ENCODE measurements at places on chromosomes 4 and X. TPM values are rescaled to one million over a fixed set of nuclear protein-coding genes. Genes with fewer than 3 reads are reported as not detected.

The CXorf51B gene
- not detected for total RNA-seq

The SAGE1 gene
- not detected for total RNA-seq

The TMEM150C gene
- 0.06 TPM for total RNA-seq

The HERC3 gene
- 10.2 TPM for total RNA-seq

The TMEM154 gene
- 0.22 TPM for total RNA-seq

The KLKB1 gene
- not detected for total RNA-seq

The TEX11 gene
- total RNA-seq, result 41.4 TPM

The IL21 gene
- not detected for total RNA-seq

The XK gene
- 2.8 TPM for total RNA-seq

The BANK1 gene
- total RNA-seq, result not detected

- no peaks in the 10 kb centered on the region for H3K36me3 ChIP-seq
- H3K27me3 ChIP-seq, result no peaks in the 10 kb centered on the region
- peak; percentile 50 for DNase-seq
Measured at GRCh38 chr4:8739820-8740665, 131.6 kb downstream of the HMX1 start.

DNA sequence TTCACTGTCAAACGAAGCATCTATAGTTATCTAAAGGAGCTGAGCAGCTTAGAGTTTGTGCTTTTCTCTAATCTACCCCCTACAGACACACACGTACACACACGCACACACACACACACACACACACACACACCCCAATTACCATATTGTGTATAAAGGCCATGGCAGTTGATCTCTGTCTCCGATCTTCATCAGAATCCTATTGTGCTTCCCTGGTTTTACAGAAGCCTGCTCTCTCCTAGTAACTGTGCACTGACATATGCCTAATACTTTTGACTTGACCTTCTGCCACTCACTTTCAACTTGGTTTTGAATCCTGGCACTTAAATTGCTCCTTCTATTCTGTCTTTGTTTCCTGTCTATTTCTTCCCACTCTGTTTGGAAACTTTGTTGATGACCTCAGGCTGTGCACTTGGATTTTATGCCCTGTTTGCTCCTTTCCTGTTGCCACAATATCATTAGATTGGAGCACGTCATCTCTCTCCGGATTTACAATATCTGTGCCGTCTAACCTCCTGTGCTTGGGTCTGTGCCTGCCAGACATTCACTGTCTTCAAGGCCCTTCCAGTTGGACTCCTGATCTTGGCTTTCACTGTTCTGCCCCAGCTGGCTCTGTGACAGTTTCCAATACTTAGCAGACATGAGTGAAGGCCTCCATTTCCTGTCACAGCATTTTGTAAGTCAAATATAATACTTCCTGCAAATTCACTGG, 928.1 kb downstream of the FAT4 start:
- H3K27ac ChIP-seq, result no peak overlapping the region
- H3K27me3 ChIP-seq, result no peaks in the 10 kb centered on the region
- DNase-seq, result no peak
- H3K4me1 ChIP-seq, result no peaks in the 10 kb centered on the region
- H3K4me3 ChIP-seq, result no peak overlapping the region

- no peaks in the 10 kb centered on the region for H3K27me3 ChIP-seq
- peaks cover 11% of the 10 kb centered on the region for H3K4me1 ChIP-seq
- no peak overlapping the region for H3K27ac ChIP-seq
- H3K36me3 ChIP-seq, result peaks cover 4% of the 10 kb centered on the region
- H3K4me3 ChIP-seq, result peak overlapping the region; percentile 84
Measured at GRCh38 chr4:77817304-77818072, 1.7 kb downstream of the CNOT6L start.

DNA sequence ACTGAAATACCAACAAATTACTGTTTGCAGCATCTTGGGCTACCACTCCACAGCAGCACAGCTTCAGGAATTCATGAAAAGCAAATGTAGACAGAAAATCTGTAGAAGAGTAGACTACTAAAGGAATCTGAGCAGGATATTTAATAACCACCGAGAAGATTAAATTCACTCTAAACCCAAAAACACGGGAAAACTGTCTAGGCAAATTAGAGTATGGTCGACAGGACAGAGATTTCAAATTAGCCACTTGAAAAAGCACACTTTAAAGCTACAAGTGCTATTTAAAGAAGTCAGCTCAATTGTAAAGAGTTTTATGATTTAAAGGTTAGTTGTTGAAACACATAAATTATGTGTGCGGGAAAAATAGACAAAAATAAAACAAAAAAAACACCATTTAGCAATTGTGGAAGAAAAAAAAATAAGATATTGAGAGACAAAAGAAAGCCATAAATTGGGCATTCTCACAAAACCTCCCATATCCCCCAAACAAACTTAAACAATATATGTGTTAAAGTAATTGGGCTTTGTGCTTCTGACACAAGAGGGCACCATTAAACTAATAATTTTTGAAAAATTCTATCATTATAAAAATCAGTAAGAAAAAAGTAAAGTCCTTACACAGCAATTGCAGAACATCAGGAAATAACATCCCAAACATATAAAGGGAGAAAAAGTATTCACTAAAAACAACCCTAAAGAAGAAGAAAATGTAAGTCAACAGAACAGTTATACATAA, 880.8 kb downstream of the TECRL start:
- H3K27ac ChIP-seq, result no peak overlapping the region
- H3K36me3 ChIP-seq, result no peaks in the 10 kb centered on the region
- no peaks in the 10 kb centered on the region for H3K4me1 ChIP-seq
- no peaks in the 10 kb centered on the region for H3K27me3 ChIP-seq
- H3K4me3 ChIP-seq, result no peak overlapping the region

DNA sequence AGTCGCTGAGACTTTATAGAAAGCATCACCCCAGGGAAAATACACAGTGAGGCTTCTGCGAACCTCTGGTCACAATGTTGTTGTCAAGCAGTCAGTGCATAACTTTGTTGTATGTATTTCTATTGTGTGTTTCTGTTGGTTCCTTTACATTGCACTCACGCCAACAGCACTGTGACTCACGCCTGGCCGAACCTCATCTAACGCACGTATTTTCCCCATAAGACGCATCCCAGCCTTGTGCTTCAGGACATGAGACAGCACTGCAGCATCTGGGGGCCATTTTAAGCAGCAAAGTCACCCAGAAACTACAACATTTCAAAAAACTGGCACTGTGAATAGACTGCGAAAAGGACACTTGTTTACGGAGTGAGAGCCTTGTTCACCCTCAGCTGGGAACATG, 30.6 kb downstream of the TBL1X start:
- no peaks in the 10 kb centered on the region for H3K27me3 ChIP-seq
- H3K36me3 ChIP-seq, result no peaks in the 10 kb centered on the region
- no peak overlapping the region for H3K27ac ChIP-seq
- H3K4me3 ChIP-seq, result no peak overlapping the region

GRCh38 chr4:83109480-83110222, 4.9 kb downstream of the PLAC8 start:
- no peaks in the 10 kb centered on the region for H3K27me3 ChIP-seq
- peaks cover 59% of the 10 kb centered on the region for H3K36me3 ChIP-seq
- no peak for DNase-seq

DNA sequence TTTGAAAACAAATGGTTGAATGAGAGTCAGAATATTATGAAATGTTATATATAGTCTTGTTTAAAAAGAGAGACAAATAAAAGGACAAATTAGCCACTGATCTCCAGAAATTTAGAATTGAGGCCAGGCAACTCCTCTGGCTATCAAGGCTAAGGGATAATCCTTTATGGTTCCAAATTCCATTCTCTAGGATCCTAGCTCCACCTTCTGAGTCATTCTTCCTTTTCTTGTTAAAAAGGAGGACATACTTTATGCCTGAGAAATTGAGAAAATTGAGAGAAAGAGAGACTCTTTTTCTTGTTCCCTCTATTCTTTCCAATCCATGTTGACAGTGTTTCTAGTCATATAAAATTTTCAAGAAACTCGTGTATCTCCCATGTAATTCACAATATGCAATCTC, 1299.5 kb downstream of the FSTL5 start:
- DNase-seq, result no peak
- H3K36me3 ChIP-seq, result no peaks in the 10 kb centered on the region
- no peak overlapping the region for H3K4me3 ChIP-seq
- H3K27ac ChIP-seq, result no peak overlapping the region

- no peaks in the 10 kb centered on the region for H3K27me3 ChIP-seq
- H3K36me3 ChIP-seq, result no peaks in the 10 kb centered on the region
Measured at GRCh38 chrX:84737471-84737871, 235.2 kb upstream of the HDX start.

DNA sequence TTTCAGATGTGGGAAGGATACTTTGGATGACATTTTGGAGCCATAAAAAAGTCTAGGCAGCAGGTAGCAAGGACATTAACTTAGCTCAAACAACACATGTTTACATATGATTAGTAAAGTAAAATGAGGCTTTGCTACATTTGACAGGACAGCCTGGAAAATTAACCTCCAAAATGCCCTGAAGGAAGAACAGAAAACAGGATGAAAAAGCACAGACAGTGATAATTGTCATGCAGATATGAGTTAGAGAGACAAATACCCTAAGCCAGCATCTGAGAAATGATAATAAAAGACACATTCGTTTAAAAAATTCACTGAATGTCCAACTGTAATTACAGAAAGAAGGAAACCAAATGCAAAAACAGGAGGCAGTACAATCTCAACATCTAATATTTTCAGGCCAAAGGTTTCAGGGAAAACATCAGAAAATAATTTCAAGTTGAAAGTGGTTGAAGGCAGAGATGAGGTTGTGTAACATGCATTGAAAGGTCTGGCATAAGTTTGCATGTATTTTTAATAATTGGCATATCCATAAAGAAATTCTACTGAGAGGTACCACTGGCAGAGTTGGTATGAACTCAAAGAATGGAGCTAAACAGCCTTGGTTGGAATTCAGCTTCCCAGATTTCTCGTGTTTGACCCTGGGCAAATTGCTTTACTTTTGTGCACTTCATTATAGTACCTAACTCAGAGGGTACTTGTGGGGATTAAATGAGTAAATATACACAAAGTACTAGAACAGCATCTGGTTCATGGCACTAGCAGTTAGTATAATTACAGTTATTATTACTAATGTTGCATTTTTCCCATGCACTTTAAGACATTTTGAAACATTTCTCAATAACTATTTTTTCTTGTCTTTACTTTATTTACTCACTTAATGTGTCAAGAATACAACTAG, 54.4 kb upstream of the MAP9 start:
- H3K27me3 ChIP-seq, result no peaks in the 10 kb centered on the region
- no peak overlapping the region for H3K27ac ChIP-seq
- H3K4me1 ChIP-seq, result no peaks in the 10 kb centered on the region
- H3K4me3 ChIP-seq, result no peak overlapping the region
- no peaks in the 10 kb centered on the region for H3K36me3 ChIP-seq

- H3K36me3 ChIP-seq, result no peaks in the 10 kb centered on the region
- H3K4me3 ChIP-seq, result no peak overlapping the region
- no peak overlapping the region for H3K27ac ChIP-seq
- no peaks in the 10 kb centered on the region for H3K4me1 ChIP-seq
Measured at GRCh38 chr4:141391771-141392170, 171.1 kb downstream of the ZNF330 start.

DNA sequence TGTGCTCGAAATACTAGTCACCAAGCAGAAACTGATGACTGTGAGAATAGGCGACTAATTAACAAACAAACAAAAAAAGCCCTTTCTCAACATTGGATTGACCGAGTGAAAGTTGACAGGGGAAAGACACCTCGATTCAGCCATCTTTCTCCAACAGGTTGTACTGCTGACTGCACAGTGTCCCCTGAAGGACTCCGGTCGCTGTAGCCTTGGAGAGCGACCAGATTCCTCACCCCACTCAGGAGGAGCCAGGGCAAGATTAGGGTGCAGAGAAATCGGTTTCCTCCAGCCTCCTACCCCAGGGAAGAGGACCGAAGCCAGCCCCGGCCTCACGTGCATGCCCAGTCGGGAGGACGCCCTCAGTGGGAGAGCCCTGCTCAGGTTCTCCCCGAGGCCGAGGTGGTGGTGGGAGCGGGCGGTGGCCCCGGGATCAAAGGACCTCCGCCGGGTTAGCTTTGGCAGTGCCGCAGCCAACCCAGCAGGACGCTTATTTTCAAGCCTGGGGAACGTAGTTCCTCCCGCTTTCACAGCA, 1.1 kb upstream of the RAP1GDS1 start:
- no peaks in the 10 kb centered on the region for H3K27me3 ChIP-seq
- H3K4me1 ChIP-seq, result peaks cover 15% of the 10 kb centered on the region
- DNase-seq, result no peak
- peak overlapping the region; percentile 68 for H3K4me3 ChIP-seq
- H3K27ac ChIP-seq, result peak overlapping the region; percentile 92

- H3K27me3 ChIP-seq, result no peaks in the 10 kb centered on the region
- peak overlapping the region; percentile 96 for H3K4me3 ChIP-seq
- H3K27ac ChIP-seq, result peak overlapping the region; percentile 93
- H3K4me1 ChIP-seq, result peaks cover 12% of the 10 kb centered on the region
- H3K36me3 ChIP-seq, result peaks cover 8% of the 10 kb centered on the region
Measured at GRCh38 chr4:145482209-145483037, 770 bp downstream of the SMAD1 start.

DNA sequence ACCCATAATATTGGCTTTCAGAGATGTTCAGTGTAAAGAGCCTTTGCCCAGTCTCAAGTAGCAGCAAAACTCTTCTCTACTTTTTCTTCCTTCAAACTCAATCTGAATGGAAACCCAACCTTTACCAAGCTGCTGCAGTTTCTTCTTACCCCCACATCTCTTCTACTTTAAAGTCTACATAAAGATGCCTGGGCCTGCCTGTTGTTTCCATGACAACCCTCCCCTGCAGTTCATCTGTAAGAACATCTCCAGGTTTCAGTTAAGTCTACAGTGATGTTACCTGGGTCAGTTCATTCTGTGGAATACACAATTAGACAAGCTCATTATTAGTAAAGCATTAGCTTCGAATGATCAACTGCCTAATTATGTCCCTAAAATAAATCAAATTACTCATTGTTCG, 81.4 kb downstream of the SPANXN3 start:
- no peak for DNase-seq
- no peak overlapping the region for H3K4me3 ChIP-seq
- H3K27me3 ChIP-seq, result no peaks in the 10 kb centered on the region
- no peaks in the 10 kb centered on the region for H3K4me1 ChIP-seq
- H3K27ac ChIP-seq, result no peak overlapping the region

GRCh38 chr4:3307486-3307885, 14.7 kb downstream of the RGS12 start:
- H3K27ac ChIP-seq, result no peak overlapping the region
- H3K4me1 ChIP-seq, result peaks cover 32% of the 10 kb centered on the region
- no peaks in the 10 kb centered on the region for H3K36me3 ChIP-seq
- no peak overlapping the region for H3K4me3 ChIP-seq

- no peak overlapping the region for H3K27ac ChIP-seq
- no peaks in the 10 kb centered on the region for H3K36me3 ChIP-seq
- DNase-seq, result no peak
Measured at GRCh38 chr4:149831656-149832208, 16.1 kb upstream of the IQCM start.

DNA sequence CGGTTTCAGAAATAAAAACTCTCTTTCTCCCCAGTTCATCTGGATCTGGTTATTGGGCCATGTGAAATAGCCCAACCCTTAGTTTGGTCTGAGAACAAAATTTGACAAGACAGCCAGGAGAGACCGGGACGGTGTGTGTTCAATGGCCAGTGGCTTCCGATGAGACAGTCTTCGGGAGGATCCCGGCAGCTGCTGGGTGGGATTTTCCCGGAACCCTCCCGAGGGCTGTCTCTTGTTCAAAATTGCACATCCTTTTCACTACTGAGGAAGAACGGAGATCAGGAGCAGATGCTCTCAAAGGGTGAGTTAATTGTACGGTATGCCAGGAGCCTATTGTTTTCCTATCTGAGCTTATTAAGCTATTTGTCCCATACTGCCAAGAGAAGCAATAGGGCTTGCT, 166.5 kb downstream of the PRR32 start:
- no peak overlapping the region for H3K4me3 ChIP-seq
- no peak for DNase-seq
- H3K4me1 ChIP-seq, result no peaks in the 10 kb centered on the region
- no peaks in the 10 kb centered on the region for H3K27me3 ChIP-seq
